EL (cell line): ENCODE measurements at places on chromosomes 16 and 17.
A peak's percentile ranks its signal among the peaks of the same experiment; 100 is the strongest.

GRCh38 chr17:48615047-48615962 is at the start of gene HOXB8:
Gene HOXB8, minus strand, starts transcription at chr17:48615292. Its CDS starts 588 bp downstream, at chr17:48614704.
- no peak for DNase-seq

- peak; percentile 39 for DNase-seq
These were observed 10.9 kb upstream of the RAB11FIP3 start for GRCh38 chr16:414395-415169.

GRCh38 chr16:943971-944370 is 26.8 kb downstream of the LMF1 start:
- DNase-seq: no peak

DNA sequence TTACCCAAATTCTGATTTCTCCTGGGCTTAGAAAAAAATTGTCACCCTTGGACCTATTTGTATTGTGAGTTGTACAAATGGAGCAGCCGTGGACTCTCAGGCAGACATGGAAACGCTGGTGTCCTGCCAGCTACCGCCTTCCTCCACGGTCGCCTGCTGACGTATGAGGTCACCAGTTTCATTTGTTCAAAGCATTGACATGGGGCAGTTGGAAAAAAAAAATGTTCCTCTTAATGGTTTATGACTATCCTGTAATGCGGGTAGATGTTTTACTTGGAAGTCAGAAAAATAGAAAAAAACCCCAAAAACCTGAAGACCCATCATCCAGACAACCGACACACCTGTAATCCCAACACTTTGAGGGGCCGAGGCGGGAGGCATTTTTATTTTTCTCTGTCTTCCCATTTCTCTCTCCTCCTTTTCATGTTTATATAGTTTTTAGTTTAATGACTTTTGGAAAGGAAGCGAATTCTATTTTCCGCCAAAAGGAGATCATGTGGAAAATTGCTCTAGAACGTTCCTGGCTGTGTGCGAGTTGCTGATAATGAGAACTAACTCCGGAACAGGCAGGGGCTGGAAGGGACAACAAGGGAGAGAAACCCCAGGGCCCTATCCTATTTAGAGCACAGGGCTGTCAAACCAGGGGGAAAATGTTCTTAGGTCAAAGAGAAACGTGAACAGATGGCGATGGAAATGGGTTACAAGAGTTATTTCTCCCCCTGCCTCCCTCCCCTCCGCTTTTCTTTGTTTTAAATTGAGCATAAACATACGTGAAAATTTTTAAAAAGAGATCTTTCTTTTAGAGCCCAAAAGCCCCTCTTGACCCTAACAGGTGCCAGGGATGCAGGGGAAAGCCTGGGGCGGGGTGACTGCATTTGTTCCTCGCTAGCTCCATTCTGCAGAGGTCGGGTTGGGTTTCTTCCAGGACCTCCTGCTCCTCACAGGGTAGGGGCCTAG is 13.7 kb downstream of the DNAH17 start:
- no peak for DNase-seq

DNA sequence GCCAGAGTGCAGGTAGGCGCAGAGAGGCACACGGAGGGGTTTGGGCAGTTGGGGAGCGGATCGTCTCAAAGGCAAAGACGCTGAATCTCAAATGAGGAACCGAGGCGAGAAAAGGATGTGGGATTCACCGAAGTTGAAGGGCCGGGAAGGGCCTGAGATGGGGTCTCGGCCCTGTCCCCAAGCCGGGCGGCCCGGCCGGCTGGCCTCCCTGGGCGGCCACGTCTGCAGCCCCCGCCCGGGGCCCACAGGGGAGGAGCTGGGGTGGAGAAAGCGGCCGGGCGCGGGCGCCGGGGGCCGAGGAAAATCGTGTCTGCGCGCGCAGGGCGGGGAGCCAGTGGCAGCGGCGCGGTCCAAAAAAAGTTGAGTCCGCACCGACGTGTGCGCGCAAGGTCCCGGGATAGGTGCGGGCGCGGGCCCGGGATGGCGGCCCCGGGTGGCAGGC is 458 bp downstream of the SLC12A4 start:
- peak; percentile 30 for DNase-seq

DNA sequence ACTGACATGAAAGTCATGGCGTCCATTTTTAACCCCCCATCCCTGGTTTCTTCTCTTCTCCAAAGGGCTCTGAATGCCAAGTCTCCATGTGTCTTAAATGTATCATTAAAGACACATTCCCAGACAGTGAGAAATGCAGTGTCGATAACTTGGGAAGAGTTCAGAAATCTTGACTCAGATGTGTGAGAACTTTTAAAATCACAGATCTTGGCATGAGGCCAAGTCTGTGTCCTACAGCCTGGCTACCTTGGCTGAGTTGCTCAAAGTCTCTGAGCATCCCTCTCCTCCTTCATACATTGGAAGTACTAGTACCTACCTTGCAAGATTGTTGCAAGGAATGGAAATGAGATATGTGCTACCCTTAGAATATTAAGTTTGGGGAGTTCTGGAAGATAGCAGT is 1046.5 kb upstream of the RBFOX1 start:
- no peak for DNase-seq

DNA sequence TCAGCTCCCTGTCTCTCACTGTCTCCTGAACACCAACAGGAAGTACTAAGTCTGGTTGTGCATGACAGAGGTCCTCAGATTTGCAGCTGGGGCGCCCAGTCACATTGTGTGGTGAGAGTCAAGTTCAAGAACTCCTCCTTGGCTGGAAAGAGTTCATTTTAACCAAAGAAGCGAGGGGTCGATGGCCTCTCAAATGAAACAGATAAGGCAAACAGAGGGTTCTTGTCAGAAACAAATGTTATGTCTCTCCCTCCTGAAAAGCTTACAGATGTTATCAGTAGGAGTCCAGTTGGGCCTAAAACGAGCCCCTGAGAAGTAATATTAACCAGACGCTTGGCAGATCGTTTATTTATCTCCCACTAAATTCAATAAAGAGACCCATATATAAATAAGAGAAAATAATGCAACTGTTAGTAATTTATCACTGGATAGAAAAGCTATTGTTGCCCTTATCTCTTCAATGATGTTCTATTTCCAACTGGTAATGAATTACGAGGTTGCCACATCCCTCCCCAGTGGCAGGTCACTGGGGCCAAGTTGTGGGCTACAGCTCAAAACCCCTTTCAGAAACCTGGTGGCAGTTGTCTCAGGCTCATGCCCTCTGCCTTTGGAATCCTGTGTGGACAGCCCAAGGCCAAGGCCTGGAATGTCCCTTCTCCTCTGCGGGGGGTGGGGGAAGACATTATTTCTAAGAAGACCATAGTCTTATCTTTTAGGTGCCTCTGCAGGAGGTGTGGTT is 307.5 kb upstream of the DYNLRB2 start:
- DNase-seq: no peak

- DNase-seq: peak; percentile 69
These were observed 307.6 kb downstream of the ZFHX3 start for GRCh38 chr16:72740347-72740746.

DNA sequence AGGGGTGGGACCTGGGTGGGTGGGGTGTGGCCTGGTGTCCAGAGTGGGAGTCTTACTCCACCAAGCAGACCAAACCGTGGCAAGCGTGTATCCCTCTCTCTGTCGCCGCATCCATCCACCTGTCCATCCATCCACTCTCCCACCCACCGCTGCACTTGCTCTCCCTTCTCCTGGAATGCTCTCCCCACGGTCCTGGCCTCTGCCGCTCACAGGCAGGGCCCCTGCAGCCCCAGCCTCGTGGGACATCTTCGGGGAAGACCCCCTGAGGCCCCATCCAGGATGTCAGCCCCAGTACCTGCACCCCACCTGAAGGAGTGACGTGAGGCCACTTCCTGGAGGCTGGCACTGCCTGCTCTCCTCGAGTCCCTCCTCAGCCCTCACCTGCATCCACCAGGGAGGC is 189.5 kb upstream of the GSE1 start:
- DNase-seq: no peak

DNA sequence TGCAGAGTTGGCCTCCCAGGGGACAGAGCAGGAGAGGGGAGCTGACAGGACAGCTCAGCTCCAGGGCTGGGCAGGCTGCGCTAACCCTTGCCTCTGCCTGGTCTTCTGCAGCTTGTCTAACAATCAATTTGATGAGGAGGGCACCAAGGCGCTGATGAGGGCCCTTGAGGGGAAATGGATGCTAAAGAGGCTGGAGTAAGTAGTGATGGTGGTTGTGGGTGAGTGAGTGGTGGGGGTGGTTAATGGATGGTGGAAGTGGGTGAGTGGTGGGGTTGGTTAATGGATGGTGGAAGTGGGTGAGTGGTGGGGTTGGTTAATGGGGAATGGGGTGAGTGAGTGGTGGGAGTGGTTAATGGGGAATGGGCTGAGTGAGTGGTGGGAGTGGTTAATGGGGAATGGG is 22.0 kb upstream of the CPNE2 start:
- DNase-seq: no peak

GRCh38 chr16:17408296-17408695 is 62.5 kb downstream of the XYLT1 start:
- DNase-seq: no peak

GRCh38 chr17:13365331-13365730 is 236.4 kb downstream of the HS3ST3A1 start:
- peak; percentile 54 for DNase-seq

GRCh38 chr16:89053725-89054029 is 40.0 kb upstream of the ACSF3 start:
- no peak for DNase-seq

GRCh38 chr16:87678618-87679017 is 76.3 kb downstream of the JPH3 start:
- no peak for DNase-seq

- DNase-seq: no peak
These were observed 397 bp downstream of the CDC42EP4 start for GRCh38 chr17:73311428-73311780.

DNA sequence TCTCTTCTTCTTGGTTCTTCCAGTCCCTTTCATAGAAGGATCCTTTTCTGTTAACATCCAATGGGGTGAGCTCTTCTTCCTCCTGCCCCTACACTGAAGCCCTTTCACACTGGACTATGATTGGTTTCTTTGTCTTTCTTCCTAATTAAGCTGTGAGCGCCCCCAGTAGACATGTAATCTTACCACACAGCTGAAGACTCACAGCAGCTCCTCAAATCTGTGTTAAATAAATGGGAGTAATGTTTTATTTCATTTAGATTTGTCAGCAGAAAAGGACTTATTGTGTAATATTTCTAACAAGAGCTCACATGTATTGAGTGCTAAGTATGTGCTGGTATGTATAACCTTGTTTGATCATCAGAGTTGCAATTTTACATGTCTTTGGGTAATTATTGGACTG is 55.7 kb downstream of the TOX3 start:
- no peak for DNase-seq

DNA sequence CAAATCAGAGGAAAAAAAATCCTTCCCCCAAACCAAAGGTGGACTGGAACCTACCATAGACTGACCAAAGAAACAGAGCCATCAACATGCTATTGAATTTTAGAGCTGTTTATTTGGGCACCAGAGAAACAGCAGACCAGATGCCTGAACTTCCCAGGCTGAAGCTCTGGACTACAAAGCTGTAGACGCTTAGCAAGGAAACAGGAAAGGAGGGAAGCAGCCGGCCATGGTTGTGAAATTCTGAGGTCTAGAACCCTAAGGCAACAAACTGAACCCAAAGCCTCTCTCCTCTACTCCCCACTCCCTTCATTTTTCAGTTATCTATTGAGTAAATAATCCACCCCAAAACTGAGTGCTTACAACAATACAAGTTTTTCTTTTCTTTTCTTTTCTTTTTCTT is 45.4 kb upstream of the MEIOC start:
- peak; percentile 33 for DNase-seq

- DNase-seq: no peak
These were observed 304.4 kb downstream of the SEC14L1 start for GRCh38 chr17:77444984-77445759.

GRCh38 chr17:10792151-10792550 is 11.7 kb downstream of the TMEM238L start:
- DNase-seq: no peak

- DNase-seq: no peak
These were observed 235.1 kb upstream of the RBFOX1 start for GRCh38 chr16:7097518-7097917.

DNA sequence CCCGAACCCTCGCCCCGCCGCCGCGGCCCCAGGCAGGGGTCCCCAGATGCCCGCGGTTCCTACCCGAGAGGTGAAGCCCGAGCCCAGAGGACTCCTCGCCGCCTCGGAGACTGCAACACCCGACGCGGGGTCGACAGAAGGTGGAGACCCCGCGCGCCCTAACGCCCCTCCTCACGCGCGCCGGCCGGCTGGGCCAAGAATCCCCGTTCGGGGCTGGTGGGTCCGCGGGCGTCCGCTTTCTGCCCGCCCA is 515 bp downstream of the SUMO2 start:
- DNase-seq: no peak

DNA sequence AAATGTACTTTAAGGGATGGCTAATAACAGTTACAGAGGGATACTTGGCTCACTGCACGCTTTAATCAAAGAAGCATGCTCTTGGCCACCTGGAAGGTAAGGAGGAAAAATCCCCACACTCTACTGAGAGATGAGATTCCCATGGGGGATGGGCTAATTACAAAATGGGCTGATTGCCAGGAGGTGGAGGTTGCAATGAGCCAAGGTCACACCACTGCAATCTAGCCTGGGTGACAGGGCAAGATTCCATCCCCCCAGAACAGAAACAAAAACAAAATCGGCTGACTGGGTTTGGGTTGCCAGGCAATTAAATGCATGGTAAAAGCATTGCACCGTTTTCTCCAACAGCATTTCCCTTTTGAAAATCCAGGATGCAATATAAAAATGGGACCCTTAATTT is 18.0 kb downstream of the N4BP1 start:
- no peak for DNase-seq

DNA sequence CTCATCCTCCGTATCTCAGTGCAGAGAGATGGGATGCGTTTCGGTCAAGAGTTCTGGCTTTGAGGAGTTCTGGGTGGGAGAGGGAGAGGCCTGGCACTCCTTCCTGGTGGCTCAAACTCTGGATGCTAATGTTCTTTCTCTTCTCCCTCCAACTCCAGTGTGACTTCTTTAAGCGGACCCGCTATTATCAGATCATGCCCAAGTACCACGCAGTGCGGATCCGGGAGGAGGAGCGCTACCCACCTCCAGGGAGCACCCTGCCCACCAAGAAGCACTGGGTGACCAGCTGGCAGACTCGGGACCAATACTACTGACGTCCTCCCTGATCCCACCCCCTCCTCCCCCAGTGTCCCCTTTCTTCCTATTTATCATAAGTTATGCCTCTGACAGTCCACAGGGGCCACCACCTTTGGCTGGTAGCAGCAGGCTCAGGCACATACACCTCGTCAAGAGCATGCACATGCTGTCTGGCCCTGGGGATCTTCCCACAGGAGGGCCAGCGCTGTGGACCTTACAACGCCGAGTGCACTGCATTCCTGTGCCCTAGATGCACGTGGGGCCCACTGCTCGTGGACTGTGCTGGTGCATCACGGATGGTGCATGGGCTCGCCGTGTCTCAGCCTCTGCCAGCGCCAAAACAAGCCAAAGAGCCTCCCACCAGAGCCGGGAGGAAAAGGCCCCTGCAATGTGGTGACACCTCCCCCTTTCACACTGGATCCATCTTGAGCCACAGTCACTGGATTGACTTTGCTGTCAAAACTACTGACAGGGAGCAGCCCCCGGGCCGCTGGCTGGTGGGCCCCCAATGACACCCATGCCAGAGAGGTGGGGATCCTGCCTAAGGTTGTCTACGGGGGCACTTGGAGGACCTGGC is 6.0 kb upstream of the PDK2 start:
- no peak for DNase-seq
